ENCODE measurements at places on chromosomes 12 and 14.

GRCh38 chr12:94839347-94839746 lies 164.2 kb downstream of the NDUFA12 start:
- DNase-seq: no peak

- DNase-seq: no peak
Measured at GRCh38 chr12:27297566-27297965, 35.1 kb upstream of the BMAL2 start.

- DNase-seq: no peak
Measured at GRCh38 chr14:64178814-64179213, 115.4 kb downstream of the ESR2 start.

- DNase-seq: no peak
Measured at GRCh38 chr14:93036652-93037345, 78.9 kb downstream of the ITPK1 start.

DNA sequence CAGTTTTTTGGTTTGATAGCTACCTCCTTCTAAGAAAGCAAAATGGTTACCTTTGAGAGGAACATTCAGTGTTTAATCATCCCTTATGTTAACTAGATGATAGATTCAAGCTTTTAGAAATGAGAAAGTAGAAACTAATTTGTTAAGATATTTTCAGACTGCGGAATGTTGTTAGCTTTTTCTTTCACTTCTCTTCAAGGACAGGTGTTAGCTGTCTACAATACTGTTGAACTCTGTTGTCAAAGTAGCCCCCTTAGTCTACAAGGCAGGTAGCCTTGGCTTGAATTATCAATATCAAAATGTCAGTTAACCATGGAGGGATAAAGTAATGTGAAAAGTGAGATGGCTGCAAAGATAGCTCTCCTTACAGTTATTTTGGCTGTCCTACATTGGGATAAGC lies 14.8 kb downstream of the MAPK1IP1L start:
- DNase-seq: no peak

Data from activated naive CD4-positive, alpha-beta T cell treated with Interleukin-2 at 50 U/mL for 16 hours (primary cell).